ENCODE measurements at places on chromosomes 11 and 22.

DNA sequence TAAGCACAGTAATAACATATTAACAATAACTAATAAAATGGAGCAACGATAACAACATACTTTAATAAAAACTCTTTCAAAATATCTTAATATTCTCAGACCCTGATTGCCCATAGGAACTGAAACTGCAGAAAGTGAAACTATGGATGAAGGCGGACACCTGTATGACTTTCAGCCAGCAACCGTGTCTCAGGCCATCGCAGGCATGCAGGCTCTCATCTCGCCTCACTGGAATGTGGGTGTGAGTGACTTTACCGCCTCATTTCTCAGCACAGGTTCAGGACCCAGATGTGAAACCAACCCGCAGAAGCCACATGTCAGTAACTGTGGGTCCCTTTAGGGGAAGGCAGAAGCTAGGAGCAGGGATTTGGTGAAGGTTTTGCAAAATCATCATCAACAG is 539.1 kb downstream of the FAM181B start:
- no peak for DNase-seq

- no peak for DNase-seq
Observed at GRCh38 chr22:41338614-41339212, 37.4 kb downstream of the ZC3H7B start.

DNA sequence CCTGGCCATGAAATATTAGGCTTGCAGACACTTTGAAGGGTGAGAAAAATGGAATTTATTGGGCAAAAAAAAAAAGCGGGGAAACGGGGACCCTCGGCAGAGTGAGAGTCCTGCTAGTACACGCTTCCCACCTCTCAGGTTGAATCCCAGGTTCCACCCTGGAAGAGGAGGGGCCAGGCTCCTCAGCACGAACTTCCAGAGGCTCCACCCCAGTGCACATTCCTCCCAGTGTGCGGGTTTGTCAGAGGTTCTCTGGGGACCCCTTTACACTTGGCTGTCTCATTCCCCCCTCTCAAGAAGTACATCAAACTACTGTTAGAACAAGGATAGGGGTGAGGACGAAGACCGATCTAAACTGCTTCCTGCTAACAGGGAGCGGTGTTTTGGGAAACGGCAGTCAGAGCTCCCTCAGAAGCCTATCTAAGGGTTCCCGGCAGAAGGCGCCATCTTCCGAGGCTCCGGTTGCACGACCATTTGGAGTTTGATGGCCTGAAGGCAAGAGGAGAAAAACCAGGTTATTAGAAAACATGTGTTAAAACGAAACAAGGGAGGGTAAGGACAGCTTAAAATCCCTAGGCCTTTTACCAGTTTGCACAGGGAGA is 27.5 kb downstream of the FOLR3 start:
- no peak for DNase-seq

DNA sequence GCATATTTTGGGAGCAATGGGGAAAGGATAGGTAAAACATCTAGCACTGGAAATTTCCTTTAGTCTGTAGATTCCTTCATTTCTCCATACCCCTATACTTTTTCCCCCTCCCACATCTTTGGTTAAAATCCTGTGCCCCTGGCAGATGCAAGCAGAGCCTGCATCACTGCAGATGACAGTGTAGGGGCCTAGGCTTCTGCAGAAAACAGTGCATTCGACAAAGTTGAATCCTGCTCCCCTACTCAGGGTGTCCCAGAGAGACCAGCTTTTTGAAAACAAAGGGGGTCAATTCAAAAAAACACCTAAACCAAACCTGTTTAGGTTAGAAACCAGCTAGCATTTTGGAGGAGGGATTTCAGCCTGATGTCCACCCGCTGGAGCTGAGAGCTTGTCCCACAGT is 43.8 kb upstream of the BLID start:
- no peak for DNase-seq

DNA sequence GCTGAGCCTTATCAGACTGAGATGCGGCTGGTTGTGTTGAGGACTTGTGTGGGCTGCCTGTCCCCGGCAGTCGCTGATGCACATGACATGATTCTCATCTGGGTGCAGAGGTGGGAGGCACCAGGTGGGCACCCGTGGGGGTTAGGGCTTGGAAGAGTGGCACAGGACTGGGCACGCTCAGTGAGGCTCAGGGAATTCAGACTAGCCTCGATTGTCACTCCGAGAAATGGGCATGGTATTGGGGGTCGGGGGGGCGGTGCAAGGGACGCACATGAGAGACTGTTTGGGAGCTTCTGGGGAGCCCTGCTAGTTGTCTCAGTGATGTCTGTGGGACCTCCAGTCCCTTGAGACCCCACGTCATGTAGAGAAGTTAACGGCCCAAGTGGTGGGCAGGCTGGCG is 25.5 kb downstream of the CSF2RB start:
- DNase-seq, result no peak

DNA sequence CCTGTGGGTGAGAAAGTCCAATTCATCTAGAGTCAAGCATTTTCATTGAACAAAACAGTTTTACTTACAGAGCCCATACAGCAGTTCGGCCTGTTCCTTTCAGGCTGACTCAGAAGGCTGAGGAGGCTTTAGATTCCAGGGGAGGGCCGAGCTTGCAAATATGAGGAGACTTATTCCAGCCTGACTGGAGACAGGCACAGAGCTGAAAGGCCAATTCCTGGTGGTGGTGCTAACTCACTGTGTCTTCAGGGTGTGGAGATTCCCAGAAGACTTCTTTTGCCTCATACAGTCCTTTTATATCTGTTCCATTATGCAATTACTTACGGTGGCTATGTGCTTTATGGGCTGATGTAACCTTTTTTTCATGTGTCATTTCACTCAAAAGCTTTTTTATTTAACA is at the start of gene OR51E2:
TSS of gene OR51E2 (minus strand) at position 269 of the 400 bp plus-strand sequence. CDS start 15,142 bp downstream, outside the sequence.
- DNase-seq, result peak; percentile 56

- no peak for DNase-seq
Observed at GRCh38 chr11:75236062-75236461, 4.5 kb upstream of the TPBGL start.

DNA sequence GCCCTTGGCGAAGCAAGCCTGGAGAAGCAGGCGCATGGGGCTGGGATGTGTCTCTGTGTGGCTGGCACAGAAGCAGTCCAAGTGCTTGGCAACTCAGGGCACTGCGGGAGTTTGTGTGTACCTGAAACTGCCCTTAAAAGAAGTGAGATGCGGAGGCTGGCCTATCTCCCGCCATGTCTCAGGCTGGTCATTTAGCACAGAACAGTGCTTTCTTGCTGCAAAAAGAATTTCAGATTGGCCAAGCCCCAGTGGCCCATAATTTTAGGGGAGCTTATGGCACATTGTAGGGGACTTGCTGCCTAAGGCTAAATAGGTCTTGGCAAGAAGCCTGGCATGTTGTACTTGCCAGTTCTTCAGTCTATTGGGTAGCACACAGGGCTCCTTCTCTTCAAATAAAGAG is 16.4 kb downstream of the EHF start:
- no peak for DNase-seq

- DNase-seq, result no peak
Observed at GRCh38 chr11:13279487-13279834, 1.9 kb downstream of the BMAL1 start.

GRCh38 chr11:69300120-69301060 is 6.4 kb downstream of the MYEOV start:
- no peak for DNase-seq

All from NCI-H748 treated with DMSO at 0.1 percent for 48 hours (cell line).